ENCODE measurements at places on chromosomes 4 and X.

- no peak for DNase-seq
Observed at GRCh38 chrX:72124540-72125201, 7.0 kb downstream of the RTL5 start.

DNA sequence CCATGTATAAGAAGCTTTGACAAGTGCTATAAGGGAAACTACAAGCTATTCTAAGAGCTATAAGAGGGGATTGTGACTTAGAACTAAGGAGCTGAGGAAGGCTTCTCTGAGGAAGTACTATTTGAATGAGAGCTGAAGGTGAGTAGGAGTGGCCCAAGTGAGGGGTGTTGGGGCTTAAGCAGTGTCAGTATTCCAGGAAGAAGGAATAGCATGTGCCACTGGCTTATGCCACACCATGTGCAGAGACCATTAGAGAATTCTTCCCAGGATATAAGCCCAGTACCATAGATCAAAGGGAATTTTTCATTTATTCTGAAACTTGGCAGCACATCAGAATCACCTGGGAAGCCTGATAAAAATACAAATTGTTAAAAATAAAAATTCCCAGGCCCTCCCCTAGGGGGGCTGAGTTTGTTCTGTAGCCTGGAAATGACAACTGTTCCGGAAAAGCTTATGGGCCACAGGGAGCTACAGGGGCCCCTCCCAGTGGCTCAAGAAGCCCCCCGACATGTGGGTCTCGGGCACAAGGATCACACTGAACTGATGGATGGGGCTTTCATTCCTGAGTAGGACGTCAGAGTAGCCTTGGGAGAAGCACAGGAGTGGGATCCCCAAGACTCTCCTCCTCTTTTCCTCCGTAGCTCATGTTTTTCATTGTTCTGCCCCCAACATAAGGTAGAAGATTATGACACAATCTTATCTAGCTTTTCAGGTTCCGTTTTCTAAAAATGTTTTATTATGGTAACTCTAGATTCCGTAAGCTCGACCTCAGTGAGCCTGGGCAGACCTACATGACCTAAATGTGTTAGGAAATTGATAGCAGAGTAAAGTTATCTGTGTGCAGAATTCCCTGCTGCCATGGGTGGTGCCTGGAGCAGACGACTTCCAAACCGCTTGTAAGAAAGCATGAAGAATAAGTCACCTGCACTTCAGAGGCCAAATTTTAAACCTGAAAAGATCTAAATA lies 119.3 kb downstream of the AFF1 start:
- DNase-seq = no peak

DNA sequence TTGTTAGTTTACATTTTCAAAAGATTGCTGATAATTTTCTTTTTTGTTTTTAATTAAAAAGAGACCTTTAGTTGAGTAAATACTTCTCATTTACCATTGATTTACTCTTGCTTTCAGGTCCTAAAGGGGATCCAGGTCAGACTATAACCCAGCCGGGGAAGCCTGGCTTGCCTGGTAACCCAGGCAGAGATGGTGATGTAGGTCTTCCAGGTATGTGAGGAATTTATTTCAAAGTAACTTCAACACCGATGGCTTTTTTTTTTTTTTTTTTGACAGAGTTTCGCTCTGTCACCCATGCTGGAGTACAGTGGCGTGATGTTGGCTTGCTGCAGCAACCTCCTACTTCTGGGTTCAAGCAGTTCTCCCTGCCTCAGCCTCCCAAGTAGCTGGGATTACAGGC lies 135.1 kb downstream of the IRS4 start:
- DNase-seq = no peak

- no peak for DNase-seq
Observed at GRCh38 chr4:172657081-172657480, 511.5 kb upstream of the GALNT7 start.

- DNase-seq = no peak
Observed at GRCh38 chr4:121650741-121651140, 46.0 kb downstream of the ANXA5 start.

DNA sequence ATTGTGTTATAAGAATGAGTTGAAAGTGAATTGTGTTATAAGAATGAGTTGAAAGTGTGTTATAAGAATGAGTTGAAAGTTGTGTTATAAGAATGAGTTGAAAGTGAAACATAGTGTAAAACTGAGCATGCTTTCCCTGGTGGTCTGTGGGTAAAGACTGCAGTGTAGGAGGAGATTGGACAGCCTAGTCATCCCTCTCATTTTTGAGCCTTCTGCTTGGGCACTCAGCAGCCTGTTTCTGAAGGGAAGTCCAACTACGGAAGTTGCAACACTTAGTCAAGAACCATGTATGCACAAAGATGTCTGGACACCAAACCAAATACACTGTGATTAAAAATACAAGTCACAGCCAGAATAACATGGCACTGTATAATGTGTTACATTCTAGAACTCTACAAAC lies 72.6 kb downstream of the ANK2 start:
- DNase-seq = no peak

- no peak for DNase-seq
Observed at GRCh38 chr4:15600176-15600575, 55.0 kb downstream of the FBXL5 start.

Measured in SK-N-MC (cell line).